ENCODE measurements at places on chromosomes 3 and 15.

GRCh38 chr3:194952841-194953241 lies 267.2 kb downstream of the FAM43A start:
- ATAC-seq: no peak

DNA sequence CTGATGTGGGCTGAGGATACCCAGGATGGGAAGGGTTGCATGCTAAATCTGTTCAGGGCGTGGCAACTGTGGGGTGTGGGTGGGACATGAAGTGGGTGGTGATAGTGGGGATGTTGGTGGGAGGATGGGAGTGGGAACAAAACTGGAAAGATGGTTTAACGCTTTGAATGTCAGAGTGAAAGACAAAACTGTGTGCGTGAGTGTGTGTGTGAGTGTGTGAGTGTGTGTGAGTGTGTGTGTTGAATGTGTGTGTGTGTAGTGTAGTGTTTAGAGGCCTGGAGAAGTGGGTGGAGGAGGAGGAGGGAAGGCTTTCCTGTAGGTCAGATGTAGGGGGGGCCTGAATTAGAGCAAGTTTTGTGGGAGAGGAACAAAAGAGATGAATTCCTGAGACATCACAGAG lies 44.2 kb upstream of the ONECUT1 start:
- ATAC-seq: peak; percentile 16

DNA sequence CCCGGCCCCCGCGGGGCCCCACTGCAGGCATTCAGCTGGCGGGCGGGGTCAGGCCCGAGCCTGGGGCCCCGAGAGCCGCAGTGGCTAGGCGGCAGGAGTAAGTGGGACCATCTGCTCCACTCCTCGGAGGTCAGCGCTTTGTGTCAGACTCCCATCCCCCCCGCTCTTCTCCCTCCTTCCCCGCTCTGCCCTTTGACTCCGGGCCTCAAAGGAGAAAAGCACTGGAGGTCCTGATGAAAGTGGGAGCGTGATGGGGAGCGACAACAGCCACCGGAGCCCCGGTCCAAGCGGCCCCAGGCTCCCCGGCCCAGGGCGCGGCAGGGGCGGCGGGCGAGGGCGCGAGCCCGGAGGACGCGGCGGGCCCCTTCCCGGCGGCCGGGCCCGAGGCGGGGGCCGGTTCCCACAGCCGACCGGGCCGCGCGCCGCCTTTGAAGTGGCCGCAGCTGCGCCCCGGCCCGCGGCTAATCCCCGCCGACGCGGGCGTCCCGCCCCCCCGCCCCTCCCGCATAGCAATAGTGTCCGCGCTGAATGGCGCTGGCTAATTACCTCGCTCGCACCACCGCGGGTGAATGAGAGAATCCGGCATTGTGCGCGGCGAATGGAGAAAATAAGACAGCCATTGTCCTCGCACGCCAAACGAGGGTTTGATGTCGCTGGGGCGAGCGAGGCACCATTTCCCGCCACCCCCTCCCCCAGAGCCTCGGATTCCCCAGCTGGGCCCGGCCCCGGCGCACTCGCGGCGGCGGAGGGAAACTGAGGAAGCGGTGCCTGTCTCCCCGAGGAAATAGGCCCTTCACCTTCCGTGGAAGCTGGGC lies 22.4 kb downstream of the IGDCC3 start:
- ATAC-seq: no peak

DNA sequence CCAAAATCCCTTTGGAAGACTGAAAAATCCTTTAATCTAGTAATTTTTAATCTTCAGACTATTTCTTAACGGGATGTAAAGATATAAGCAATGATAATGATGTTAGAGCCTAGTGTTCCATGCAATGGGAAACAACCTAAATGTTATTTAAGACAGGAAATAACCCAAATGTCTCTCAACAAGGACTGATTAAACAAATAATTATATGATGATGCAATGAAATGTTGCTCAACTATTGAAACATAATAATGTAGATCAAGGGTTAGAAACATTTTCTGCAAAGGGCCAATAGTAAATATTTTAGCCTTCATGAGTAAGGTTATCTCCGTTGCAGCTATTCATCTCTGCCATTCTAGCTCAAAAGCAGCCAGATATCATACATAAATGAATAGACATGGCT lies 275.4 kb downstream of the NEK10 start:
- no peak for ATAC-seq

DNA sequence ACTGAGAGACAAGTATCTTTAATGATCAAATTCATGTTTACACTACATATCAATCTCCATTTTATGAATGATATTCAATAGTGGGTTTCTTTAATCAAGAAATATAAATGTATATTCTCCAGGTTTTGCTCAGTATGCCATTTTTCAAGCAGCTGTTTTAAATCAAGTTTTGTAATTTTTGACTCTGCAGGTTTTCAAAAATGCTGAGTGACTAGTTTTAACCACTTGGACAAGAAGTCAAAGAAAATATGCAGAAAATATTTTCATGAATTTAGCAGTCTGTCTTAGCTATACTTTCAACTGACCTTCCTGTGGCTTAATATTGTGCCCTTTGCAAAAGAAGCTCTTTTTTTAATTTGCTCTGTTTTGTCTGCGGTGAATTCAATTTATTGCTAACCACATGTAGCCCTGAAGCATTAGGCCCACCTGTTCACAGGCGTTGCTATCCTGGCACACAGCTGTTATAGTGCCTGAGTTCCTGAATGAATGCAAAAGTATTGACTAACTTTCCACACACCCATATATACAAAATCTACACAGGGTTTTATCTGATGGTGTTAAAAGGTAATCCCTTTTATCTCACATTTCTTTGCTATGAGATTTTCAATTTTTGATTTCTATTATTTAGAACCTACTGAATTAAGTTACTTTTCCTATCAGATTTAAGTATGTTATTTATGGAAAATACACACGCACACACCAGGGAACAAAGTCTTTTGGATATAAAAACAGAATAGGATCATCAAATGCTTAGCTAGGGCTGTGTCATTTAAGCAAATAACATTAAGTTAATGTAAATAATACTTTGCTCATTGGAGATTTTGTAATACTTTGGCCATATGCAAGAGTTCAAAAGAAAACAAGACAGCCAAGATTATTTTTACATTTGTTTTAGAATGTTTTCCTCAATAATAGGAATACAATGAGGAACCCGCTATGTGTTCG lies 1166.1 kb upstream of the GBE1 start:
- ATAC-seq: no peak

- ATAC-seq: no peak
Measured at GRCh38 chr15:62758126-62758951, 284.2 kb upstream of the TPM1 start.

DNA sequence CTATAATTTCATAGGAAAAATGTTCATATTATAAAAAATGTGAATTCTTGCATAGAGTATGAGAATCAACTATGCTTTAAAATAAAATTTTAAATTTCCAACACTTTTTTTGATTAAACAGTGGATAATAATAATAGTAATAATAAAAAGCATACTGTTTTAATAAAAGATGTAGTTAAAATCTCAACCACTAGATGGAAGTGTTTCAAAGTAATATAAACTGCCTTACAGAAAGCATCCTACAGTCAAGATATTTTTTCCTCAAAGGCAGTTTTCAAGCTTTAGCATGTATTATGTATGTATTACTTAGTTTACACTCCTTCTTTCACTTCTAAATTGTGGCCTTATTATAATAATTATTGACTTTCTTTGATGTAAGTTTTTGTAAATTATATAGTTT lies 217.5 kb downstream of the CHL1 start:
- no peak for ATAC-seq

- peak; percentile 10 for ATAC-seq
Measured at GRCh38 chr3:129315223-129315997, 36.7 kb downstream of the HMCES start.

- ATAC-seq: no peak
Measured at GRCh38 chr15:95290176-95290974, 1040.1 kb upstream of the NR2F2 start.

GRCh38 chr3:100089812-100090668 lies 24.3 kb downstream of the FILIP1L start:
- ATAC-seq: no peak

- no peak for ATAC-seq
Measured at GRCh38 chr3:146972726-146973125, 367.6 kb upstream of the PLSCR5 start.

GRCh38 chr3:153190923-153191322 lies 28.9 kb downstream of the RAP2B start:
- ATAC-seq: no peak

- no peak for ATAC-seq
Measured at GRCh38 chr15:88428805-88429605, 38.2 kb downstream of the MRPL46 start.

DNA sequence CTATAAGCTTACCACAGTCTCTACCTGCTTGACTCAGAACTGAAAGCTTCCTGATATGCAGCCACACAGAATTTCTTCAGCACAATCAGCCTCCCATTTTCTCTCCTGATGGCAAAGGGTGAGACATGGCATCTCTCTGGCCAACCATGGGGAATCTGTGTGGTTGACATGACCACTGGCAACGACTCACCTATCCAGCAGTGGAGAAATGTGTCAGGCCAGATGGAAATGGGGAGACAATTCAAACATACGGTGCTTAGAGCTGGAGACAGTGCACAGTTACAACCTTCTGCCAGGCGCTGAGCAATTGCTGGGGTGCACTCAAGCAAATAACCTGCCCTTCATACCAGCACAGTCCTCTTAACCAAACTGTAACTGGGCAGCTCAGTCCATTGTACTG lies 3.6 kb downstream of the ZNF385D start:
- peak; percentile 31 for ATAC-seq

DNA sequence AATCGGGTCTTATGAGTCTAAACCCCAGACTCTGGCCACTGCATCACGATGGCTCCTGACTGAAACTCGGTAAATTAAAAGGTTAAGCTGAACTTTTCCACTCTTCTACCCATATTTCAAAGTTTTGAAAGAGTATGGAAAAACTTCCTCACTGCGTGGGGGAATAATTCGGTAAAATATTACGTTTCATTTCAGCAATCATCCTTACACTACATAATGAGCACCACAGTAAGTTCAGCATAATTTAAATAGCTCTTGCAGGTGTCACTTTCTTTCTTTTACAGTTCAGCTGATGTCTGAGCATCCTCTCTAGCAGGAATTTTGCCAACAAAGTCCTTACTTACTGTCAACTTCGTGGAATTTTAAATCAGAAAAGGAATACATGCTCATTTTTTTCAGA lies 17.5 kb downstream of the SRGAP3 start:
- no peak for ATAC-seq

DNA sequence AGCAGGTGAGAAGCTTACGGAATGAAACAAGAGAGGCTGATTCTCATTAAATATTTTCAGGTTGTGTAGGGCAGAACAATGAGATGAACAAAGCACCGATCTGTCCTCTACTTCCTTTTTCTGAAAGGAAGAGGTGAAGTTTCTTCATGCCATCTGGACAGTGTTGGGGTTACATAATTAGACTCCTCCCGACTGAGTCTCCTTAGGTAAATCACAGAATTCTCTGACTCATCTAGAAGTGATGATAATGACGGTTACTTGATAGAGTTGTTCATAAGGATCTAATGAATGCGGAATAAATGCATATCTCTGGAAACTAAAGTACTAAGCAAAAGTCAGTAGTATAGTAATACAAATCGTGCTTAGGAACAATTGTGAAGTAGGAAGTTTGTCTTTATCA lies 21.2 kb downstream of the CRTC3 start:
- ATAC-seq: peak; percentile 78

DNA sequence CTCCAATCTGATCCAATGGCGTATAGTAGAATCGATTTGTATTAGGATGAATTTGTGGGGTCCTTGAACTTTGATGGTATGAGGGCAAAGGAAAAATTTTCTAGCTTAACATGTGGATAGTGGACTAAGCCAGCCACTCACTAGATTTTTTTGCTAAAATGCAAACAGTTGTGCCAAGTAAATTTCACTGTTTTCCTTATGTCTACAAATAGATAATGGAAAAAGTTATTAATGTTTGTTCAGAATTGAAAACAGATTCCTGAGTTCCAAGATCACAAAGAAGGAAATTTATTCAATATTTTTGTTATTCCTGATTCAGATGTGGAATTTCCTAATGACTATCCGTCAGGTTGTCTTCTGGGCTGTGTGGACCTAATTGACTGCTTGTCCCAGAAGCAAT lies 35.2 kb upstream of the ZNF609 start:
- no peak for ATAC-seq

DNA sequence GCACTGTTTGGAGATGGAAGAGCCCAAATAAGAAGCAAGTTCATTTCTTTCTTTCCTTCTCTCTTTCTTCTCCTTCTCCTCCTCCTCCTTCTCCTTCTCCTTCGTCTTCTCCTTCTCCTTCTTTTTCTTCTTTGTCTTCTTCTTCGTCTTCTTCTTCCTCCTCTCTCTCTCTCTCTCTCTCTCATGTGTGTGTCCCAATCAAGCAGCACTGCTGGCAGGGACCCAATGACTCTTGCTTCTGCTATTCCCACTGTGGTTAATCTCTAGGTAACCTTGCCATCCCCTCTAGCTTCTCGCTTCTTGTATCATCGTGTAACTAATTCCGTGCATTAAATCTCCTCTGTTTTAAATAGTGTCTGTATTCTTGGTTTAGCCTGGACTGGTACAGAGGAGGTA lies 26.1 kb upstream of the ZNF280D start:
- ATAC-seq: no peak

DNA sequence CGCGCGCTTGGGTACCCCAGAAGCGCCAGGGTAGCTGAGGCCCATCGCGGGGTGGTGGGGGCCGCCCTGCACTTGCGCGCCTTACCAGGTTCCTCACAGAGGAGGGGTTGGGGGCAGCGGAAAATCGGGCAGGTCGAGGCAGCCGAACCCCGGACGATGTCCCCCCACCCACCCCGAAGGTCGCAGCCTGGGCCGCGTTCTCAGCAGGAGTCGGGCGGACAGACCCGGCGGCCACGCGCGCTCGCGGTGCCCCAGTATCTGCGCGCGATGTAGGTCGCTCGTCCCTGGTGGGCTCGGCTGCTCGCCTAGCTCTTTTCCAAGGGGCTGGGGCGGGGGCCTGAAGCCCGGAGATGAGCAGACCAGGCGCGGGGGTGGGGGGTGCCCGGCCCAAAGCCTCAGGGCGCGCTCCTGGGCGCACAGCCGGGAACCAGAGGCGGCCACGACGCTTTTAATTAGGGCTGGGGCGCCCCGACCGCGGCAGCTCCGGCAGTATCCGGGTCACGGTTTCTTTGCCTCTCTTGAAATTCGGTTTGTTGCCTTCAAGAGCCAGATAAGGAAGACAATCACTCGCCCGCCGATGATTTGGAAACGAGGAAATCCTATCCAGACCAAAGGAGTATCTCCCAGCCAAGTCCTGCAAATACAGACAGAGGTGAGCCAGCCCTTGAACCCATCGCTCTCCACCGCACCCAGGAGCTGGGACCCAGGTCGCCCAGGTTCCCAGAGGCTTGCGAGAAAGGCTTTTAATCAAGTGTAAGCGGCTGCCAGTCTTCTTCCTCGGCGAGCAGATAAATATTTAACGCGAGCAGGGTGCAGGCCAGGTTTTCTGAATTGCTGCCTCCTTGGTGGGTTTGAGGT lies 4.6 kb downstream of the SKOR1 start:
- ATAC-seq: no peak

- no peak for ATAC-seq
Measured at GRCh38 chr15:82900511-82901060, 51.9 kb downstream of the HOMER2 start.
